ENCODE measurements at places on chromosomes 3 and 15.

DNA sequence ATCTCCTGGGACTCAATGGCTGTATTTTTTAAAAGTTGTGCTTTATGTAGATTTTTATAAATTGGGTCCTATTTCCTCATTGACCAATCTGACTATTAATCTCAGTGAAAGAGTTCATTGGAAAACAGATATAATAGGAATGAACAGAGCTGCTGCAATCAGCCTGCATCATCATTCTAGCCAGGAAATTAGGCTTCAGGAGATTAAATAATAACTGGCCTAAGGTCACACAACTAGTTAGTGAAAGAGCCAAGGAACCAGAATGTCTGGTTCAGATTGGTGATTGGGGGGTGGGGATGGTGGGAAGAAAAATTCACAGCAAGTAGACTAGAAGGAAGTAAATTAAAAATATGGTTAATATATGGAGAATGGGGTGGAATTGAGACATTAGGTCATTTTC is 180.9 kb upstream of the ROPN1 start:
- no peak for DNase-seq

DNA sequence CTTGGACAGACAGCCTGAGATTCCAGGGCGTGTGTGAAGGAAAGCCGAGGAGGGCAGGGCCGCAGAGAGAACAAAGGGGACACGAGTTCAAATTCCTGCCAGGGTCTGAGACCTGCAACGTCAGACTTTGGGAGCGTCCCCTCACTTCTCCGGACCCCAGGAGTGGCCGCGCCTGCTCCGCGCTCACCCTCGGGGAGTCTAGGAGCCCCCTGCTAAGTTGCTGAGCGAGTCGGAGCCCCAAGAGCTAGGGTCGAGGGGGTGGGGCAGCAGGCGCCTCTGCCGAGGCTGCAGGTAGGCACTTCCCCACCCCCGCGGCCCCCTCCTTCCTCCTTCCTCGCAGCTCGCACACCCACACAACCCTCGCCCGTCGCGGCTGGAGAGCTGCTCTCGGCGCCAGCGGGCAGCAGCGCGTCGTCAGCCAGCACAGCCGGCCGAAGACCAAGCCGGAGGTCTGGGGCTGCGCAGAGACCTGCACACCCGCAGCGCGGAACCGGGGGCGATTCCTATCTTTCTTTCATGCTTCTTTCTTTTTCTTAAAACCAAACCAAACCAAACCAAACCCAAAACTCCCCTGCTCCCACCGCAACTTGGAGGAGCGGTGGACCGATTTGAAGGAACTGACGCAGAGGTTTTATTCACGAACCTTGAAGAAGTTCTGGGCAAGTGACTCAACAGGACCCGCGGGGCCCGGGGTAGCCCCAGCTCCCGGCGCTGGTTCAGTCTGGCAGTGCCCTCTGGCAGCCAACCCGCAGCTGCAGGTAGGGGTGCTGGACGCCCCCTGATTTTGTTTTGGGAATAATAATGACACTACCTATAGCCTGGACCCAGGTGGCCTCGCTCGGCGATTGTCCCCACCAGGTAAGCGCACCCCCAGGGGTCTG is at the start of gene ANKRD34C:
TSS of gene ANKRD34C (plus strand) at position 352 of the 881 bp plus-strand sequence. CDS start 10,563 bp downstream, outside the sequence.
- no peak for DNase-seq

GRCh38 chr3:194093842-194094241 is 42.1 kb upstream of the HES1 start:
- DNase-seq, result no peak

DNA sequence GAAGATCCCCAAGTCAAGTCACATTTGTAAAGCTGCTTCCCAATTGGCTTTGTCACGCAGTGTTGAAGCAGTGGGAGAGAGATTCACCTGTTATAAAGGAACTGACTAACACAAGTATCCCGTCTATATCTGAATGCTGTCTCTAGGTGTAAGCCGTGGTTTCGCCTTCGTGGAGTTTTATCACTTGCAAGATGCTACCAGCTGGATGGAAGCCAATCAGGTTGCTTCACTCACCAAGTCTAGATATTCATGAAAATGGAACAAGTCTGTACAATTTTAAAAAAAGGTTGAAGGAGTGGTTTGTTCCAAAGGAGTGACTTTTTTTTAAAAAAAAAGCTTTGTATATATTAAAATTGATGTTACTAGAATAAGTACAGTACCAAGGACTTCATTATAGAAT is 11.7 kb downstream of the RBM5 start:
- DNase-seq, result no peak

- DNase-seq, result no peak
Observed at GRCh38 chr3:42071904-42072812, 19.0 kb upstream of the TRAK1 start.

DNA sequence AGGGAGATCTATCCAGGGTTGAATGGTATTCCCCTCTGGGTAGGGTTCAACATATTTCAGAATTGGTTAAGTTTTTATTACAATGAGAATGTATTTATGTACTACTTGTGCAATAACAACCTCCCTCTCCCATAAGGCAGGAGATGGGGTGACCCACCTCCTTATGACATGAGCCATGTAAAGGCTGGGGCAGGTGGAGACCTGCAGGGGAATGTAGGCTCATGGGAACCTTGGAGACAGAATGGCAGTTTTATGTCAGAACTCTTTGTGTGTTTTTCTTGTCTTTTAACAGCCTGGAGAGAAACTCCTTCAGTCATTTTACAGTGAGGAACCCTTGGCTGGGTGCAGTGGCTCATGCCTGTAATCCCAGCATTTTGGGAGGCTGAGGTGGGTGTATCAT is 24.6 kb upstream of the INSYN1 start:
- no peak for DNase-seq

DNA sequence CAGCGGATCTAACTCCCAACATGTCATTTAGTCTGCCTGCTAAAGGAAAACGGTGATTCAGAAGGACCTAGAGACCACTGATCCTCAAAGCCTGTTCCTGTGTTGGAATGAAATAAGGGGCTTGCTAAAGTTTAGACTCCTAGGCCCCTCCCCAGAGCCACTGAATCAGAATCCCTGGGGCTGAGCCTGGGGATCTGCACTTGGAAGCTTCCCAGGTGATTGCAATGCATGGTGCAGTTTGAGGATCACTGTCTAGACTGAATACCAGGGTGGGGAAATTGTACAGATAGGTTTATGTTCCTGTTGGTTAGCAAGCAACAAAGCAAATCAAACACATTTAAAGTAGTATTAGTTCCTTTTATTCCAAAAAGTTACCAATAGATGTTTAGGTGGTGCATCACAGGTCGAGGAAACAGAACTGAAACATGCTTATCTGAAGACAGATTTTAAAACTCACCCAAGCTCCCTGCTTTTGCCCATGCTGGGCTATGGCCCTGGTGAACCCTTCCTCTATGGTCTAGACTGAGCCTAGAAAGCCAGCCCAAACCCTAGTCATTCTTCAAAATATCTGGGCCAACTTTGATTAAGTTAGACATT is 29.6 kb upstream of the SPTBN5 start:
- DNase-seq, result no peak

DNA sequence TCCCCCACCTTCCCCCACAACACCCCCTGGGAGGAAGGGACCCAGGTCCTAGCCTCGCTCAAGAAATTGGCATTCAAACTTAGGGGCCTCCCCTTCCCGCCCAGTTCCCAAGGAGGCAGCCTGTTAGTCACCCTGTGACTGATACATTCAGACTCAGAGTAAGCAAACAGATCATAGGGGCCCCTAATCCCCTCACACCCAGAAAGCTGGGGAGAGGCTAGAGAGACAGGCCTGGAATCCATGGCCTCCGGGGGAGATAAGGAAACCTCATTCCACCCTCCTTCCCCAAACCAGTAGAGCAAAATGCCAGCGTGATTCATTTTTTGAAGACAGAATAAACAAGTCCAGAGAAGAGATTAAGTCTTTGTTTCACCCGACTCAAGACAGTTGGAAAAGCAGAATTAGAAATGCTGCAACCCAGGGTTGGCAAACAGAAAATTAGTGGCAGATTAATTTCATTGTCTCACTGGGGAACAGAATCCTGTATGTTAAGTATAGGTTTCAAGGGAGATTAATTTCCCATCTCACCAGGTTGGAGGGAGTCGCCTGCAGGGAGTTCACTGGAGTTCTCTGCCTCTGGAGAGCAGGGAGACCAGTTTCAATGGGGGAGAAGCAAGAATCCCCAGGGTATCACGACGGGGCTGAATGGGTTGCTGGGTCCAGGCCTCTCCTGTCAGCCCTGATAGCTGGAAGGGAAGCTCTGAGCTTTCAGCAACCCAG is 268.3 kb downstream of the UACA start:
- no peak for DNase-seq

DNA sequence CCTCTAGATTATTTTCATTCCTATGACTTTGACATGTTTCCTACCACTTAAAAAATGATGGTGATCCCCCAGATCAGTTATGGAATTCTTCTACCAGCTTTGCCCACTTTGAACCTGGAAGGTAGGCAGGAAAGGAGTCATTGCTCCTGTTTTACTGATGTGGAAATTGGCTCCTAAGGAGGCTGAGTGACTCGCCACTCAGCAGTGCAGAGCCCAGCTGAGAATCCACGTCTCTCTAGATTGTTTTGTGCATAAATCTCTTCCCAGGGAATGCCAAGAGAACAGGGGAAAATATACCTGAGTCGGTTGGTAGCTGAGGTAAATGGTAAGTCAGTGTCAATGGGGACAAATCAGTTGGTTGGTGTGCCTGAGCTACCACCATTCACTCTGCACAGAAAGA is 4.7 kb downstream of the LTF start:
- DNase-seq, result no peak

DNA sequence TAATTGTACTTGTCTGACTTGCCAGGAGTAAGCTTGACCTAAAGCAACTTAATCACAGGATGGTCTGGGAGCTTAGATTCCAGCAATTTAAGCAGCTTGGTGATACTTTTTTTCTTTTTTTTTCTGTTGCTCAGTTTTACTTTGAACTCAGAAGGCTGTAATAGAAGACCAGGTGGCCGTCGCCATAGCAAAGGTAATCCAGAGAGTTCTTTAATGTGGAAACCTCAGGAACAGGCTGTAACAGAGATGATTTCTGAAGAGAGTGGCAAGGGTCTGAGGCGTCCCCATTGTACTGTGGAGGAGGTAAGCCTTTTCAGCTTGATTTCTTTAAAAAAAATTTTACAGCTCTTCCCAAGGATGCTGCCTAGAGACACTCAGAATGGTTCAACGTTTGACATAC is 20.1 kb downstream of the SENP2 start:
- no peak for DNase-seq

GRCh38 chr3:10551821-10552630 is 46.6 kb upstream of the ATP2B2 start:
- DNase-seq, result peak; percentile 81

GRCh38 chr3:183920416-183920815 is 35.7 kb upstream of the PARL start:
- no peak for DNase-seq

DNA sequence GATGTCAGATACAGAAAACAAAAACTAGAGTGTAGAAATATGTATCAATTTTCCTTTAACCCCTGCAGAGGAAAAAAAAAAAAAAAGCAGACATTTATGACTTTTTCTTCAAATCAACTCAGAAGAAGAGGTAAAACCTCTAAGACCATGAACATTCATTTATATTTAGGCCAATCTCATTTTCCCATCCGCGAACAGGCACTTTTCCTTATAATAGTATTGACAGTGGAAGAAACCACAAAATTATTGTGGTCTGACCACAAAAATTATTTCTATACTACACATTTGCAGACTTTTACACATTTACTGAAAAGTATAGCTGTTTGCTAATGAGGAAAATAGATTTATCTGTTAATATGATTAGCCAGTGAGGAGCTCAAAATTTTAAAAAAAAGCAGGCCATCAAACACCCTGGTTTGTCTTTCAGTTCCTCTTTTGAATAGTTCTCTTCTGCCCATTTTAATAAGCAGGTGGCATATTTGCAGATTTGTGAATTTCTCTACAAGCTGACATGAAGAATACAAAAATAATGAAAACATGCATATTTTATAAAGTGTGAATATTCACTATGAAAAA is 5.7 kb downstream of the OSBPL11 start:
- no peak for DNase-seq

DNA sequence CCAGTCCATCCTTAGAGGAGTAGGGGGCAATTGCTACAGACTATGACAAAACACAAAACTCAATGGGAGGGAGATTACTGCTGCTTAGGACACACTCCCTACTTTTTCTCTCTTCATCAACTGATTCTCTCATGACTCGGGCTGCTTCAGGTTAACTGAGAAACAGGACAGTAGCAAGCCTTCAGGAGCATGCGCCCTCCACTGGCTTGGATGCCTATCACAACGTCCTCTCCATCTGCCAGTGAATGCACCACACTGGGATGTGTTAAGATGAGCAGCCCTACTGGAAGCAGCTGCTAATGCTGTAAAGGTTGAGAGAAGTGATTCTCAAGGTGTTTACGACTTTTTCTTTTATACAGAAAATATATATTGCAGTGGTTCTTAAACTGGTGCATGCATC is 542.3 kb downstream of the EDEM1 start:
- no peak for DNase-seq

GRCh38 chr3:12339701-12340480 is 51.0 kb downstream of the PPARG start:
- no peak for DNase-seq
